Kidney epithelial cell (primary cell): ENCODE measurements at places on chromosomes 16 and 17. TPM values are rescaled to one million over a fixed set of nuclear protein-coding genes. Genes with fewer than 3 reads are reported as not detected.

CCDC154 gene
- 0.08 and 0.14 TPM in 2 replicates for total RNA-seq

MMP2 gene
- total RNA-seq = 188 and 216 TPM in 2 replicates

- DNase-seq = no peak
Observed at GRCh38 chr17:13273806-13274205, 256.0 kb upstream of the ELAC2 start.

DNA sequence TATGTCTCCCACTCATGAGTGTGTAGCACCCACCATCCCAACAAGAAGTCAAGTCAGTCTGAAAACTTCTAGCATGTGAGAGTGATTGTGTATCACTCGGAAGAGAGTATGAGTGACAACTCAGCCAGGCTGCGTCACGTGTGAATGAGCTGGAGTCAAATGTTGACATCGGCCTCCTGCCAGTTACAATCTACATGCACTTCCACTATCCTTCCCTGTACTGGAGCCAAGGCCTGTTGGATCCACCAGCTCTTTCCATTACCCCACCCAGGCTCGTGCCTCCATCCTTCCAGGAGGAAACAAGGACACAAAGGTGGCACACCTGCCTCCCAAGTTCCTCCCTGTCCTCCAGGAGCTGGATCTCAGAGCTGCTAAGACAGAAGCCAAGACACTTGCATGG is 64.5 kb downstream of the ASIC2 start:
- no peak for DNase-seq

- no peak for DNase-seq
Observed at GRCh38 chr17:55238931-55239297, 25.8 kb upstream of the HLF start.

- no peak for DNase-seq
Observed at GRCh38 chr16:85662482-85662812, 26.3 kb downstream of the GINS2 start.

DNA sequence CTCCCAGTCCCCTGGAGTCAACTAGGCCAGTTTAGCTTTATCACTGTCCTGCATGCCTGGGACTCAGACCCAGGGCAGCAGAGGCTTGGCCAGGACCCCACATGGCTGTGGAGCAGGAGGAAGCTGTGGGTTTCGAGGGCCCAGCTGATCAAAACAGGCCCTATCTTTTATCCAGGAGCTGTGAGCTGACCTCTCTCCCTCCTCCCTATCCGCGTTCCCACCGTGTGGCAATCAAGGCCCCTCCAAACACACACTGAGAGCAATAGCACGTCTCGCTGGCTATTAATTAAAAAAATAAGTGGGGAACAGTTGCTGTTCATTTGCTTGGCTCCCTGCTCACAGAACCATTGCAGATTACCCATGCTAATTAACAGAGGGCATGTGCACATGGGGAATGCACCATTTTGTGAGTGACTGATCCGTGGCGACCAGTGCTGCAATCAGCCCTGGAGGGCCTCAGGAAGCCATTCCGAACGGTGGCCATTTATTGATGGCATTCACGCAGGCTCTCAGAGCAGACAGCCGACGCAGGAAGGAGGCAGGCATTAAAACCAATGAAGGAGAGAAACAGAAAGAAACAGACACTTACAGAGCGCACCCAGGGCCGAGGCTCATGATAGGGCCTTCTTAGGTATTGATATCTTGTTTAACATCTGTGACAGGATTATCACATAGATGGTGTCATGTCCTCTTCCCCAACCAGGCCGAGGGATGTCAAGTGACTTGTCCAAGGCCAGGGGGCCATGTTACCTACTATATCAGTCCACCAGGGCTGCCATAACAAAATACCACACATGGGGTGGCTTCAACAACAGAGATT is 157.1 kb downstream of the KATNIP start:
- no peak for DNase-seq

GRCh38 chr16:30383521-30383920 is 1.2 kb upstream of the SEPTIN1 start:
- no peak for DNase-seq
